T-cell (primary cell): ENCODE measurements at places on chromosomes 5 and 9.

DNA sequence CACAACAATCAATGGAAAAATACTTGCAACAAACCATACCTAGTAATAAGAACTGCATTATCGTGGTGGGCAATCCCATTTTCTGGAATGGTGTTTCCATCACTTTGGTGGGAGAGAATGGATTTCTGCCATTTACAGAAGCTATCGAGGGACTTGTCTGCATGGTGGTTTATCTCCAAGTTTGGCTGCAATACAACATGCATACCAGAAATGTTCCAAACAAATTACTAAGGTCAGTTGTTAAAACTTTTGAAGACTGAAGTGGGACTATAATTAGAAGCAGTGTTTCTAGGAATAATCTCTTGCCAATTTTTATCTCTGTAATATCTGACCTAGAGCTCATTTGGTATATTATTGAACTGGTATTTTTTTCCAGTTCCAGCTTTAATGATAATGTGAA, 30.3 kb downstream of the ADAMTS6 start:
- no peak for DNase-seq

DNA sequence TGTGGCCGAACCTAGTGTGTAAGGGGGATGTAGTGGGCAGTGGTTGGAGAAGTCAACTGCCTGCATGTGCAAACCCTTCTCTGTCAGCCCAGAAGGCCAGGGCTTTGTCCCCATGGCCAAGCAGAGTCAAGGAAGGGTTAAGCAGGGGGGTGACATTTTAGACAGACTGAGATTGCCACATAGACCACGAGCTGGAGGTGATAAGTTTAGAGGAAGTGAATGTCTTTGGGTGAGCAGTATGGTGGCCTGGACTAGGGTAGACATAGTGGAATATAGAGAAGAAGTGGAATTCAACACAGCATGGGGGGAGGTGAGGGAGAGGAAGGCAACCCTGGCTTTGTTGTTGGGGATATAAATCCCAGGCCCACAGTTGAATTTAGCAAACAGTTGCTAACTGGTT, 38.7 kb upstream of the CDKN2AIPNL start:
- DNase-seq: no peak

DNA sequence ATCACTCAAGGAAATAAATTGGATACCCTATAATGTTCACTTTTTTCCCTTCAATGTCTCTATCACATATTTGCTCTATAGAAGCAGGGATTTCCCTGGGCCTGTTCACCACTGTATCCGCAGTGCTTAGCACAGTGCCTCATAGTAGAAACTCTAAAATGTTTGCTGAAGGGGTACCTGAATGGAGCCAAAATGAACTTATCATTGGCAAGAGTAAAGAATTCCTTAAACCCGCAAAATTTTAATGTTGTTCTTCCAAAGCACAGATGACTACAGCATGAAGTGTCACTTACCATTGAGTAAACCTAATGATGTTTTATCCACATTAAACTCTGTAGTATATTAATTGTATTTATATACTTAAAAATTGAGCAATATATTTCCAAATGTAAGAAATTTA, 96.1 kb downstream of the JAKMIP2 start:
- no peak for DNase-seq

DNA sequence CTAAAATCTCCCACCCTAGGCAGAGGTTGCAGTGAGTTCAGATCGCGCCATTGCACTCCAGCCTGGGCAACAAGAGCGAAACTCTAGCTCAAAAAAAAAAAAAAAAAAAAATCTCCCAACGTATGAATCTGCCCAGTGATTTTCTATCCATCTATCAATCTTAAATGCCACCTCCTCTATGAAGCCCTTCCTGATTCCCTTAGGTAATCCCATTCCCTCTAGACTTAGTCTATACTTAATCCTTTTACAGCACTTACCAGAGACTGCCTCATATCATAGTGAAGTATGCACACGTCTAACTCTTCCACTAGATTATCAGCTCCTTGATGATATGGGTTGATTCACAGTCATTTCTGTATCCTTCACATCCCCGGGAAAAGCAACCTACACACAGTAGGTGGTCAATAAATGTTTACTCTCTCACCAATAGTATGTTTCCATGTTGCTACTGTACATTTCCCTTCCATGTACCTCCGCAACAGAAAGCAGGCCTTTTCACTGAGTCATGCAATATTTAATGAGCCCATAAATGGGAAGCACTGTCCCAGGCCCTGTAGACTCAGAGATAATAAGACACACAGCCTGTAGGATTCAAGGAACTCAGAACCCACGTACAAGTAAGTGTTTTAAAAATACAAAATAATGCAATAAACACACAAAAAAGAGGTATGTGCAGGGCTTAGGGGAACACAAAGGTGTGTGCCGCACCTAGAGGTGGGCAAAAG, 1.2 kb downstream of the DROSHA start:
- no peak for DNase-seq

GRCh38 chr5:20833081-20833627, 845.2 kb upstream of the CDH18 start:
- no peak for DNase-seq

GRCh38 chr9:100473276-100474081, 530 bp downstream of the TMEFF1 start:
- DNase-seq: peak; percentile 15

GRCh38 chr9:4866239-4866969, 73.7 kb downstream of the RCL1 start:
- no peak for DNase-seq

GRCh38 chr9:117072216-117072615, 342.6 kb downstream of the ASTN2 start:
- DNase-seq: no peak

- DNase-seq: no peak
Observed at GRCh38 chr9:15707000-15707399, 154.2 kb downstream of the CCDC171 start.

GRCh38 chr9:83387401-83388185, 150.6 kb downstream of the FRMD3 start:
- DNase-seq: no peak

DNA sequence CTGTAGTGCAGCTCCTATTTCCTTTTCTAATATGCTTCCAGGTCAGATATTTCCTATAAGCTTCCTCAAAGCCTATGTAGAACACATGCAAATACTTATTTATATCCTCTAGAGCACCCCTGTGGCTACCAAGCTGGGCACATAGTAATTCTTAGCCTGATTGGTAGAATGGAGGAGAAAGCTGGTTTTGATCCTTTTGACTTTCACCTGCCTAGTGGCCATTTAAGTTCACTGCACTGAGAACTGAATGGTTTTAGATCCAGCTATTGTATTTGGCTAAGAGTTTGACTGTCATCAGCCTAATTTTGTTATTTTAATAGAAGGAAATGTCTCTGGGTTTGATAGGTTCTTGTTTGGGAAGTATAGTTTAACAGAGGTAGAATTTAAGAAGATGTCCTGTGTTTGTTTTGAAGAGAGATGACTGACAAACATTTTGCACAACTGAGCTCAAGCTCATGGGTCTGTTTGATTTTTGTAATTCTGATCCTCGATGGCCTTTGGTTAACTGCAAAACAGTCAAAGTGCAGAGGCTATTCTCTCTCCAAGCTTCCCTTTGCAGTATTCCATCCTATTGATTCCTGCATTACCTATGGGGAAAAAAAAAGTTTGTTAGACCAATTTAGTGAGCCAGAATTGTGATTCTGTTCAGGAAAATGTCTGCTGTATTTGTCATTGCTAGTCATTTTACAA, 85.4 kb downstream of the KCNN2 start:
- no peak for DNase-seq

- DNase-seq: no peak
Observed at GRCh38 chr9:121950441-121950840, 142.7 kb downstream of the TTLL11 start.

DNA sequence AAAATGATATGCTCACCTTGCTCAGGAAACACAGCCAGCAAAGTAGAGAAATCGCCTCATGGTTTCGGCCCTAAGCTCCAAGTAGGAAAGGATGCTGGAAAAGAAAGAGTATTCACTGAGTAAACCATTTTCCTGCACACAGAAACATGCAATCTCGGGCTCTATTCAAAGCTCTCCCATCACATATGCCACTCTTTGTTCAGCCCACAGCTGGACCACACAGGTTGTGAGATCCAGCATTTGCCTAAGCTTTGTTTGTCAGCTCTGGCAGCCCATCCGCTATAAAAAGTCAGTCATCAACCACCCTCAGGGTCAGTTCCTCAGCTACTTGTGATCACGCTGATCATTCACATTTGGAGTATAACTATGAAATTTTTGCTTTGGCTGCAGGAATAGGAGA, 96.5 kb upstream of the SMARCA2 start:
- no peak for DNase-seq

GRCh38 chr5:124596595-124597421, 149.6 kb downstream of the ZNF608 start:
- no peak for DNase-seq

GRCh38 chr5:83527221-83527620, 55.7 kb downstream of the VCAN start:
- no peak for DNase-seq

DNA sequence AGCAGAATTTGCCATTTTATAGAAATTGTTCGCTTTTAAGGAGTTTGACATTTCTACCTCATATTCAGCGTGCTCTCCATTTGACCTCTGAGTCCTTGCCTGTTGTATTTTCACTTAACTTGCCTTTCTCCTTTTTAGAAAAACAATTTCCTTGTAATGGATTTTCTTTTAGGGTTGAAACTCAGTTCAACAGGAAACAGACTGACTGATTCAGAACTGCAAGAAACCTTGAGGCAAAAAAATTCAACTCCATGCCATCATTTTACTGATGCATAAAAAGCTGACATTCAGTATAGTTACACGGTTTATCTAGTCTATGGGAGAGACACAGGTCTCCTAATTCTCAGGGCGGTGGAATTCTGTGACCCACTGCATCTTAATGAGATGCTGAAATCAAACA, 59.8 kb downstream of the MRPS30 start:
- no peak for DNase-seq

- no peak for DNase-seq
Observed at GRCh38 chr9:72292256-72292682, 72.7 kb downstream of the ZFAND5 start.

DNA sequence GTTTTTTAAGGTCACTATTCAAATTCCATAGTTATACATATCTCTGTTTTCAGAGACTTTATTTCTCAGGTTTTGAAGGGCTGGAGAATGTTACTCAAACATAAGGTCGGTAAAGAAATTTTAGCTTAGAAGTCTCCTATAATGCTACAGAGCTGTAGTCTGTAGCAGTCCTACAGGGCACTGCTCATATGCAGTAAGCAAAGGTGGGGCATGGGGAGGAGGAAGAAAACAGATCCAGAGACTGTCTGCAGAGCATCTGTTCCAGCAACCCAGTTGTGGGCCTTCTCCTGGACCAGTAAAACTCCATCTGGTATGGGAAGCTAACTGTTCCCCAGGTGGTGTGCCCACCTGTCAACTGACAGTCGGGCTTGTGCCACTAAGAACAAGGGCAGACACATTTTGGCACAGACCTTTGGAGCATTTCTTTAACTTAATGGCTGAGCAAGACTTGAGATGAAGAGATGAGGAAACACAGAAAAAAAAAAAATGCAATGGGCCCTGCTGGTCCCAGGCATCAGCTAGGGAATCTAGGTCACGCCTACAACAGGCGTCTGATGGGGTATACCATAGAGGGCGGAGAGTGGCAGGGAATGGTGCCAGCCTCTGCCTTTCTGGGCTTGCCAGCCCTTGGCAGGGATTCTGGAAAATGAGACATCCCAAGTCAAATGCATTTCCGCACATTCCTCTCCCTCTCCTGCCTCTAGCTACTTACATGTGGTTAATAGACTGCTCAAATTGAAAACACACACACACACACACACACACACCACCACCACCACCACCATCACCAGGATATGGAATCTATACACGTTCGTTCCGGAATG, 218.9 kb downstream of the ARL15 start:
- DNase-seq: no peak

GRCh38 chr9:29176786-29177185, 1603.5 kb upstream of the C9orf72 start:
- no peak for DNase-seq

GRCh38 chr9:130206579-130206978, 34.4 kb downstream of the NCS1 start:
- no peak for DNase-seq

DNA sequence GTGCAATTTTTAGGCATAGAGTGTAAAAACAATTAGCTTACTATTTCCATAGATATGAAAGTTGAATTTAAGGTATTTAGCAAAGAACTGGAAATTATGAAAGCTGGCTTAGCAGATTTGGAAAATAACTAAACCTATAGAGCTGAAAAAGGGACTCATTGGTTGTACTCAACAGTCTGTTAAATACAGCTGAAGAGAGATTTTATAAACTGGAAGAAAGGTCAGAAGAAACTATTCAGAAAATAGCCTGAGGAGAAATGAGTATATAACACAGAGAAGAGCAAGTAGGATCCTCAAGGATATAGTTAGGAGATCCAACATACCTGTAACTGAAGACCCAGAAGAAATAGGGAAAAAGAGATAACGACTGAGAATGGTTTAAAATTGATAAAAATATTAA, 97.6 kb upstream of the SLIT3 start:
- DNase-seq: no peak

DNA sequence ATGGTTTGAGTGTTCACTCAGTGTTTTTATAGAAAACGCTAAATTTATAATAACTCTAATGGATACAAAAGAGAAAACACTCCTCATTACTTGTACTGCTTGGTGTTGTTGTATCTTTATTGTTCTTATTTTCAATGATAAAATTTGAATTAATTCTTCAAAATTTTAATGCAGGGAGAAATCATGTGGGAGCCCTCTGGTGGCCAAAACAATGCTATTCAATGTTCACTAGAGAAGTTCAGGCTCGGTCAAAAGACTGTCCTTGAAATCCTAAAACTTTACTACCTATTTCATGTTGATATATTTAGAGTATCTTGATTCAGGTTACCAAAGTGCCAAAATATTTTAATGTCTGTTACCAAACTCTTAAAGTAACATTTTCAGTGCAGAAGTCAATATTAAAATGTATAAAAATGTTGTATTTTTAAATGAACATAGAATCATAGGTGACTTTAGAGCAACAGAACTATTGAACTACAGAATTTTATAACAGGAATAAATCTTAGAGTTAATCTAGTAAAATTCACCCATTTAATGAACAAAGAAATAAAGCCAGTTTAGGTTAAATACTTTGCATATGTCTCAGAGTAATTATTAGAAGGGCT, 1259.8 kb downstream of the PTPRD start:
- DNase-seq: no peak

DNA sequence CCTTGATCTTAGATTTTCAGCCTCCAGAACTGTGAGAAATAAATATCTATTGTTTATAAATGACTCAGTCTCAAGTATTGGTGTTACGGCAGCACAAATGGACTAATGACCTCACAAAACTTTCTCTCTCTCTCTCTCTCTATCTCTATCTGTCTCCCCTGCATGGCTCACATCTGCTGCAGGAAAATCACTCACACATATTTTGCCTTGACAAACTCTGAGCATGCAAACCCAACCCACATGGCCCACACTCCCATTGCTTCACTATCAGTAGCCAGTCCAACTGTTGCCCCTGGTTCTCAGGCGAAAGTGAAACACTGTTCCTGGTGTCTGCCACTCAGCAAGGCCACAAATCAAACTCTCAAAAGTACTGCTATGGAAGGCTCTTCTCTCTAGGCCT, 66.4 kb upstream of the PIK3R1 start:
- DNase-seq: no peak
